ENCODE measurements at places on chromosomes 1 and 21.

GRCh38 chr1:4854367-4854766 is 200.0 kb downstream of the AJAP1 start:
- no peak for DNase-seq

DNA sequence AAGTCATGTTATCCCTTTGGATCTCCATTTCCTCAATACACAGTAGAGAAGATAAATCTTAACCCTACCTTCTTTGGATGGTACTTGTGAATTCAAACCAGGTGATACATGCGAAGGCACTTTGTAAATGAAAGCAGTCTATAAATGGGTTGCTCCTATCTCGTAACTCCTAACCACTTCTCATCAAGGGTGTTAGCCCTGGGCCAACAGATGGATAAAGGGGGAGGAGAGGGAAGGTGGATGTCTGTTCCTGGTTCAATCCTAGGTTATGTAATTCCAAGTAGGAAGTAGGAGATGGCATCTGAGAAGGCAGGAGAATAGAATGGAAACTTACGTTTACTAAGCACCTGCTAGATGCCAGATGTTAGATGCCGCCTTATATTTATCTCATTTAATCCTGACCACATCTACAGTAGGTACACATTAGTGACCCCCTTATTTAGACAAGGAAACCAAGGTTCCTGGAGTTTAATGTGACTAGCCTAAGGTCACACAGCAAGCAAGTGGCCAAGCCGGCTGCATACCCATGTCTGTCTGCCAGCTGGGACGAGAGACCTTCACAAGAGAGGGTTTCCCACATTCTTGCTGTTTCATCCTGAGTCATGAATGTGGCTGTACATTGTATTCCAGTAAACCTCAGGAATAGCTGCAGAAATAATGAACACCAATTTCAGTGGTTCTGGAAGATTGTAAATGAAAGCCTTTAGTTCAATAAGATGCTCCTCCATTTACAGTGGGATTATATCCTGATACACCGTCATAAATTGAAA is 47.7 kb downstream of the ELAVL4 start:
- DNase-seq: no peak

- no peak for DNase-seq
Observed at GRCh38 chr1:36458910-36459309, 5.3 kb downstream of the MRPS15 start.

GRCh38 chr21:41823166-41823565 is 56.0 kb downstream of the PRDM15 start:
- DNase-seq: no peak

GRCh38 chr1:92968138-92969032 is 7.1 kb upstream of the DIPK1A start:
- DNase-seq: no peak

DNA sequence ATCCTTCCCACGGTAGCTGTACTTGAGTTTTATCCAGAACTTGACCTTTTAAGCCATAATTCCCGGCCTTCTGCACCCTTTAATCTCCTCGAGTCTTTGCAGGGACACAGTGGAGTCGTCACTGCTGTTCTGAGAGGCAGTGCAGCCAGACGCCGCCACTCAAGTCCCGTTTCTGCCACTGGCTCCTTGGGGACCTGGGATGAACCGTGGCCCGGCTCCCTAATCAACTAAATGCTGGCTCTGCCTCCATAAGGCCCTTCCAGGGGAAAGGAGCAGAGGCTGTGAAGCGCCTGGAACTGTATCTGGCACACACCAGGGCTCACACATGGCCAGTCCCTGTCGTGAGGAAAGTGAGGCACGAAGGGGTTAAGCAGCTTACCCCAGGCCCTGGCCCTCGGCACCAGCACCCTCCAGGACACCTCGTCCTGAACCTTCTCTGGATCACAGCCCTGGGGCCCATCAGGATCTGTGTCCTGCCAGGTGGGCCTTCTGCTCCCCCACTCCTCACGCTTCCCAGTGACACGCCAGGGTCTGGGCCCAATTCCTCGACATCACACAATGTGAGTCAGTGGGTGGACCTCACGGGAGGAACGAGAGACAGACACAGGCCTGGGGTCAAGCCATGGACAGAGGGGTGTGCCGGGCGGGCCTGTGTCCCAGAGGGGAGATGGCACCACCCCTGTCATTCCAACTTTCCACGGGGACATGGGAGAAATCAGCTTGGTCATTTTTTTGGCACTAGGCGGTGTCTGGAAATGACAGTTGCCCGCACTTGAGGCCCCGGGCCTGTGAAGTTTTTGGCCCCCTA is 23.5 kb upstream of the C1orf174 start:
- DNase-seq: no peak

- DNase-seq: no peak
Observed at GRCh38 chr1:117565745-117566455, 39.9 kb upstream of the TENT5C start.

DNA sequence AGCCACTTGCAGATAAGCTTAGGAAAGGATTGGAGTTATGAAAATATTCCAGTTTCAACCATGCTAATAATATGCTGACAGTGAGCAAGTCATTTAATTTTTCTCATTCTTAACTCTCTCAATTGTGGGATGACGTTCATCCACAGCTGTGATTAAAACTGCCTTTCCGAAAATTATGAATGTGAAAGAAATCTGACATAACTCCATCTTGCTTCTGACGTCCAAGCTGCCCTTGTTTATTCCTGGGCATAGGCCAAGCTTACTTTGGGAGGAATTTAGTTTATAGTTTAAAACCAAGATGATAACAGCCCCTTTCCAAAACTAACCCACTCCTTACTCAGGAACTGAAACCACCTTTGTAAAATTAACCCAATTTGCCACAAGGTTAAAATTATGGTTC is 11.0 kb upstream of the RGS18 start:
- no peak for DNase-seq

- no peak for DNase-seq
Observed at GRCh38 chr21:31665397-31665796, 5.9 kb downstream of the SOD1 start.

Measured in KG1 (cell line).